ENCODE measurements at places on chromosomes 13 and 19.

- no peak for DNase-seq
These were observed 42.6 kb upstream of the MYO16 start for GRCh38 chr13:108586826-108587225.

- no peak for DNase-seq
These were observed 1138.0 kb upstream of the SLC10A2 start for GRCh38 chr13:104204177-104204576.

- DNase-seq = no peak
These were observed at the start of gene TEAD2 for GRCh38 chr19:49362048-49362928. TSS of gene TEAD2 (minus strand) at chr19:49362416. CDS start at chr19:49360075, 2,341 bp downstream.

DNA sequence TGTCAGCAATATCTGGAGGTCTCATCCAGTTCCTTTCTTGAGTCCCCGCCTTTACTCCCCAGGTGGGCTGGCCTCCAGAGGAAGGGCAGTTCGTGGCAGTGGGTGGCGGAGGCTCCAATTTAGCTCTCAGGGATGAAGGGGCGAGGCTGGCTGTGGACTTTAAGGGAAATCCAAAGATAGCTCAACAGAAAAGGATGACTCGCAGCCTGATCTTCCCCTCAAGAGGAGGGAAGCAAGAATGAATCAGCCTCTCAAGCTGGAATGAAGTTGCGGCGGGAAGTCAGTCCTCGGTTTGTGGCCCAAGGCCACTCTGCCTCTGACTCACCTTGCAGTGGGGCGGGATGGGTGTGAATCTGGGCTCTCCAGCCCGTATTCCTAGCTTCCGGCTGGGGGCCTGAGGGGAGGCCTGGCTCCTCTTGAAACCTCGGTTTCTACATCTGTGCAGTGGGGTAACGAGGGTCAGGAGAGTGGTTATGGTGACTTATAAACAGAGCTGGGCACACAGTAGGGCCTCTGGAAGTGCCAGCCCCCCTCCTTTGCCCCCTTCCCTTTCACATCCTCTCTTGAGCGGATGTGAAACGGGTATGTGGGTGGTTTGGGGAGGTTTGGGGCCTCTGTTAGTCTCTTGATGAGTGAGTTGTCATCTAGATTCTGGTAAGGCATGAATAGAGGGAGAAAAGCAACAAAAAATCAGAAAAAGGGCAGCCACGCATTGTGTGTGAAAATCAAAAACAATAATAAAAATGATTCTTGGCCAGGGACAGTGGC, 10.5 kb upstream of the SMG9 start:
- peak; percentile 57 for DNase-seq

DNA sequence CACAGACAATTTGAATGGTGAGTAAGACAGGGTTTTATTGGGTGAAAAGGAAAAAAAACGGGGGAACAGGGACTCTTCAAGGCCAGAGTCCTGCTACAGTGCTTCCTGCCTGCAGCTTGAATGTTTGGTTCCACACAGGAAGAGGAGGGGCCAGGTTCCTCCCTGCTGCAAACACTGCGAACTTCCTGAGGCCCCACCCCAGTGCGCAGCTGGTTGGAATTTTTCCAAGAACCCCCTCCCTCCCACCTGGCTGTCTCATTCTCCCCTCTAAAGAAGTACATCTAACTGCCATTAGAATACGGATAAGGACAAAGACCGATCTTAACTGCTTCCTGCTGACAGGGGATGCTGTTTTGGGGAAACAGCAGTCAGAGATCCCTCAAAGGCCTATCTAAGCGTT, 184.9 kb downstream of the GGACT start:
- no peak for DNase-seq

- DNase-seq = no peak
These were observed 17.0 kb upstream of the SPC24 start for GRCh38 chr19:11172576-11172975.

GRCh38 chr13:110045919-110046318, 259.5 kb upstream of the IRS2 start:
- no peak for DNase-seq

GRCh38 chr13:110421696-110422385, 114.8 kb downstream of the COL4A2 start:
- DNase-seq = no peak

- no peak for DNase-seq
These were observed 108.8 kb downstream of the TBC1D4 start for GRCh38 chr13:75372923-75373841.

- DNase-seq = no peak
These were observed 23.2 kb downstream of the CATSPERD start for GRCh38 chr19:5743630-5744029.

GRCh38 chr19:10537668-10538067, 6.0 kb upstream of the ATG4D start:
- DNase-seq = no peak

DNA sequence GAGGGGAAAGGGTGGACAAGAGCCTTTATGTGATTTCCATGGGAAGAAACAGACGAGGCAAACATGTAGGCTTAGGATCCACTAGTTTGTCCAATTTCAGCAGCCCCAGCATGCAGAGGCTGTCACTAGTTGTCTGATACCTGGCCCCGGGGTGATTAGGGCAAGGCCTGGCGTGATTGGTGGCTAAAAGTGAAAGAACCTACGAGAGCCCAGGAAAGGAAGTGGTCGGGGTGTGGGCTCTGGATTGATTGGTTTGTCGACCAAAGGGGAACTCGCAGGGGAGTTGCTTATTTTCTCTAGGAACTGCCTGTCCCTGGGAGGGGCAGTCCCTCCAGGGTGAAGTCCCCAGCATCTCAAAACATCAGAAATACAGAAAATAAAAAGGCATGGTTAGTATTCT, 64.2 kb upstream of the UQCRFS1 start:
- peak; percentile 9 for DNase-seq
